Ovary (tissue), 10 donors: ENCODE measurements at places on chromosomes 7 and 10.

GRCh38 chr7:130134726-130135125 lies 64.4 kb downstream of the KLHDC10 start:
- no peak for DNase-seq

GRCh38 chr10:3848005-3848774 lies 63.2 kb upstream of the KLF6 start:
- no peak for DNase-seq

DNA sequence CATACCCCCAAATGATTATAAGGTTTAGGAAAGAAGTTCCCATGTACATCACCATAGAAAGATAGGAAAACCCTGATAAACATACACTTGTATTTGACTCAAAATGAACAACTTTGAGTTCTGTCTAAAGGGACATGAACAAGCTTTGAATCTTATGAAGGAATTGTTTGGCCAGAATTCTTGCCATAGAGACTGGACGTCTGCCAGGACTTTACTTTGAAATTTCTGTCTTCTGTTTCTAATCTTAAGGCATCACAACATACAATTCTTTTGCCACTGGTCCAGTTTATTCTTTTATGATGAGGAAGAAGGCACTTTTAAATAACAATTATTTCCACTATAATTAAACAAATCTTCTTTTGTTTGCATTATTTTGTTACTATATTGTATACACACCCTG lies 26.2 kb upstream of the CYP26C1 start:
- DNase-seq: no peak

GRCh38 chr10:128505346-128505745 lies 379.1 kb upstream of the MKI67 start:
- DNase-seq: no peak

- DNase-seq: peak; percentile 38
Measured at GRCh38 chr7:101066141-101066832, 19.0 kb upstream of the TRIM56 start.

DNA sequence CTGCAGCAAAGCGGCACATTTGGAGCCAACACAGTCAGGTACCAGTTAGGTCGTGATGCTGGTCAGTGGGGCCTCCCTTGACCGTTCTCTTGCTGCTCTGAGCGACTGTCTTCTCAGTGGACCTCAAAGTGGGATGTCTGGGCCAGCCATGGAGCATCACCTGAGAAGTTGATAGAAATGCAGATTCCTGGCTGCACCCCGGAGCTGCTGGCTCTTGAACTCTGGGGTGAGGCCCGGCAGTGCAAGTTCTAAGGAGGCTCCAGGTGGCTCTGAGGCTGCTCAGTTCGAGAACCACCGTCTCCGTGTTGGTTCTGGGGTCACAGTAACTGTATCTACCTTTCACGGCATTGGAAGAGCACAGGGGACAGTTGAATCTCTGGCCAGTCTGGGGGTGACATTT lies 147.5 kb downstream of the WDR37 start:
- DNase-seq: no peak
